ENCODE measurements at places on chromosomes 12 and 14.

DNA sequence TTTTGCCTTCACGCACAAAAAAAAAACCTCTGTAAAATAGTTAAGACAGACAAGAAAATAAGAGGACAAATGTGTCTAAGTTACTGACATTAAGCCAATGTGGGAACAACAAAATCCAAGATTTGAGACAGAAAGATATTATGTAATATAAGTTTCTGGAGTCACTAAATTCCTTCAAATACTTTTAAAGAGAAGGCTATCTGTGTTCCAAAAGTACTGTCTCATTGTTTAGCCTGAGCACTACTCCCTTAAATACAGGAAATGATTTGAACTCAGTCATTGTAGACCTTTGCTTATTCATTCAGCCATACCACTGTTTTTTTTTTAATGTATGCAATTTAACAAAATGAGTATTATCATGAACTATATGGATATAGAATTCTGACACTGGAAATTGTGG is 82.7 kb upstream of the KITLG start:
- DNase-seq, result no peak

DNA sequence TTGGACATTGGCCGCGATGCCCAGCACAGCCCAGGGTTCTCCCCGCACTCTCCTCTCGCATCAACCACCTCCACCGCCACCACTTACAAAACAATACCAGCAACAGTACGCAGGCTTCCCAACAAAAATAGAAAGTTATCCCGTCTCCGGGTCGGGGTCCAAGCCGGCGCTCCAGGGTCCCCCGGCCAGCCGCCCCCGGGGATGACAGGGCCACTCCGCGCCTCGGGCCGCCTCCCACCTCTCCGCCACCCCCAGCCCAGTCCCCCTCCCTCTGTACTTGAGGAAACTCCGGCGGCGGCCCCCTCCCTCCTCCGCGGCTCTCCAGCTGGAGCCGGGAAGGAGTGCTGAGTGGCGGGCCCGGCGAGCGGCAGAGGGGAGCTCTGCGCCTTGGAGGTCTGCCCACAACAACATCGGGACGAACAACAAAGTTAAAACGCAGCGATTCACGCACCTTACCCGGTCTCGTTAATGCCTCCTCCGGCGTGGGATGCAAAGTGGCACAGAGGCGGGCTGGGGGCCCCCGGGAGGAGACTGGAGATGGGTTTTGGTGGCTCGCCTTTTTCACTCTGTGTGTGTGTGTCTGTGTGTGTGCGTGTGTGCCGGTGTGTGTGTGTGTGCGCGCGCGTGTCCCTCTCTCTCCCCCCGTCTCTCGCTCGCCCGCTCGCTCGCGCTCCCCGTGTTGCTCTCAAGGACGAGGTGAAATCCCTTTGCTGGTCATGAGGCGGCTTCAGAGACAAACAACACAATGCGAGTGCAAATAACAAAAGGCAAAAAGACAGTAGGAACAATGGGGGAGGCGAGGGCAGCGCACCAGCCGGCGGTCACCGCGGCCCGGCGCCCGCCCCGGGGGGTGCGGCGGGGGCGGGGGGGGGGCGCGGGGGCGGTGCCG is 386.8 kb downstream of the BCAT1 start:
- peak; percentile 78 for DNase-seq

DNA sequence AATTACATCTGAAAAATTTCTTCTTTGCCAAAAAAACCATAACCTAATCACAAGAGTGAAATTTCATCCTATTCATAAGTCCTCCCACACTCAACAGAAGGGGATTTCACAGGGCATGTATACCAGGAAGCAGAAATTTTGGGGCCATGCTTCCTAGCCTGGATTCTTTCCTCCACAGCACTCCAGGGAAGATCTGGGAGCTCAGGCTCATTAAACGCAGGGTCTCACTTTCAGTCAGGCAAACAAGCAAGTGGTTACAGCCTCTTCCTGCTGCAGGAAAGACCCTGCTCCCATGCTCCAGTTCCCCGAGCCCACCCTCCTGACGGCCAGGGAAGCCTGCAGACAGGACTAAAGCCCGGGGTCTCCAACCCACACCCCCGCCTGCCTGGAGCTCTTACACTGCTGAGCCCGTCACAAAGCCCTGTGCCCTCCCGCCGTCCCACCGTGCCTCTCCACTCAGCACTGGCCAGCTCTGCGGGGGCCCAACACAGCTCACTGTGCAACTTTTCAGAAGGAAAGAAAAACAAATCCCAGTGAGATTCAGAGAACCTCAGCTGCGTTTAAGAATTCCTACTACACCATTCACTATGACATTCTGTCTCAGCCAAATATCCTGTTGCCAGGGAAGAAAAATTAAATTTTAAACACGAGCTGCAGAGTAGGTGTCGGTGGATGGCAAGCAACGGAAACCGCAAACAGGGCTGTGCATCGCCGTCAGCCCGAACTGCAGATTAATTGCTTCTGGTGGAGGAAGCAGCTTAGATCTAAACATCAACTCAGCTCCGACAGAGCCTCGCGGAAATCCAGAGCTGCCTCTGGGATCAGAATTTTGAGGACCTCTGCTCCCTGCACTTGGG is 106.7 kb upstream of the SFSWAP start:
- DNase-seq, result no peak

GRCh38 chr14:75660238-75660629 is 442 bp downstream of the ERG28 start:
- no peak for DNase-seq

GRCh38 chr14:96484399-96484798 is 17.8 kb upstream of the PAPOLA start:
- DNase-seq, result no peak

GRCh38 chr14:75542588-75543091 is 20.4 kb downstream of the BATF start:
- no peak for DNase-seq

- DNase-seq, result no peak
These were observed 82.7 kb downstream of the GRIP1 start for GRCh38 chr12:66596199-66596598.

GRCh38 chr14:89953602-89954001 is 928 bp downstream of the EFCAB11 start:
- no peak for DNase-seq

DNA sequence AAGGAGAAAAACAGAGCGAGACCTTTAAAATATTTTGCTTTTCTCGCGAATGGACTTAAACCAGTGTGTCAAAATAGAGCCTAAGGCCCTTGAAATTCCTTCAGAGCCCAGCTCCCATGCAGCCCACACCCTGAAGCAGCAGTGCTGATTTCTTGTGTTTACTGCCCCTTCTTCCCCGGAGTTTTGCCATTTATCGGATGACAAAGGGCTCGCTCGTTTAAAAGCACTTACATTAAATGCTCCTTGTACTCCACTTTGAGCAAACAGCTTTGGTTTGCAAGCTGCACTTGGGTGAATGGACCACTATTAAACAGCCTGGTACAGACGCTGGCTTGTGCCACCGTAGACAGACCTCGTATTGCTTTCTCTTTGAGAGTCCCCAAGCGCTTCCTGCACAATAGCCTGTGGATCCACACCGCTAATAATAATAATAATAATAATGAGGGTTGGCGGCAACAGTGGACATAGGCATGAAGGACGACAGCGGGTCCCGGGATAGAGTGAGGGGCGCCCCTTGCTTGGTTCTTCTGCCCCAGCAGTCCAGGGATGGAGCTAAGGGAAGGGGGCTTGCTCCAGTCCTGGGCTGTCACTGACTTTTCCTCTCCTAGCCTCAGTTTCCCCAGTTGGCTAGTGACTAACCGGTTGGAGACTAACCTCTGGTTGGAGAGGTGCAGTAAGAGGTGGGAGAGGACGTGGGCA is 6.6 kb downstream of the DLK1 start:
- no peak for DNase-seq

DNA sequence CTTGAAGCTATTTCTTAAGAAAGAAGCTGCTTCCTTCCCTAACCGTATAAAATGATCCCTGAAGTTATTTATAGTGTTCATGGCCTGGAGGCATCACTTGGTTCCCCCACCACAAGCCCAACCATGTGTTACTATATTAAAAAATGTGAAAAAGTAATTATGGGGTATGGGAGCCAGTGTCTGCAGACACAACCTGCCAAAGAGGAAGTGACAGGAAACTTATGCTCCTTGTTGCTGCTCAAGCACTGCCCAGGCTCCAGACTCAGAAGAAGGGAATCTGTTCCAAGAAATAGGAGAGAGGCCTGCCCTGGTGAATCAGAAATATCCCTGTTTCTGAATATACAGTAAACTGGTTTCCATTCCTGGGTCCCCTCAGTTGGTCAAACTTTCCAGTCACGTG is 217.2 kb upstream of the BMP4 start:
- DNase-seq, result no peak

GRCh38 chr14:85241022-85241855 is 288.7 kb upstream of the FLRT2 start:
- DNase-seq, result no peak

GRCh38 chr12:53677800-53678148 is 1.9 kb upstream of the ATP5MC2 start:
- DNase-seq, result no peak

- no peak for DNase-seq
These were observed 66.7 kb downstream of the ZFP36L1 start for GRCh38 chr14:68726093-68726695.

GRCh38 chr12:83739607-83740006 is 1052.9 kb downstream of the TMTC2 start:
- DNase-seq, result no peak

DNA sequence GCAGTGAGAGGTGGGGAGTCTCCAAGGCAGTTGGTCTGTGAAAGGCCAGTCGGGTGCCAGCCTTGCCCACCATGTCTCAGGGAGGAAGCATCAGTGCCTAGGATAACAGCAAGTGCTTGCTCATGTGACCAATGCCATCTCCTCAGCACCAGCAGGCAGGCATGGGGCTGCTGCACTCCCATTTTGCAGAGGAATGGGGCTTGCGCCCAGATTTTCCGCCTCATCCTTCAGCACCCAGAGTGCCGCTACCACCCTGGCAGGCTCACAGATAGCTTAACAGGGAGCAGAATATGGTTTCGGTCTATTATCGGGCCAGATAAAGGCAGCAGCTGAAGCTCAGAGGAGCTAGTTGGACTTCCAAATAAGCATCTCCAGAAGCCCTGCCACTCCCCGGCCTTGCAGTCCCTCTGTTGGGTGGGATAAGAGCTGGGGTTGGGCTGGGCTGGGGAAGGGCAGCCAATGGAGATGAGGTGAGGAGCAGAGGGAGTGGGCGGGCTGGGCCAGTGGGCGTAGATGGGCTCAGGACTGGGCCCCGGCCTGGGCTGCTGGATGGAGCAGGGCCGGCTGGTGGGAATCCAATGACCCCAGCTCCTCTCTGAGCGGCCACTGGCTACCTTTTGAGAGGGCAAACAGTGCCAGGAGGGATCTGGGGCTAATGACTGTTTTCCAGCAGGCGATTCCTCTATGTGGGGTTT is 8.4 kb upstream of the KRT80 start:
- DNase-seq, result no peak

DNA sequence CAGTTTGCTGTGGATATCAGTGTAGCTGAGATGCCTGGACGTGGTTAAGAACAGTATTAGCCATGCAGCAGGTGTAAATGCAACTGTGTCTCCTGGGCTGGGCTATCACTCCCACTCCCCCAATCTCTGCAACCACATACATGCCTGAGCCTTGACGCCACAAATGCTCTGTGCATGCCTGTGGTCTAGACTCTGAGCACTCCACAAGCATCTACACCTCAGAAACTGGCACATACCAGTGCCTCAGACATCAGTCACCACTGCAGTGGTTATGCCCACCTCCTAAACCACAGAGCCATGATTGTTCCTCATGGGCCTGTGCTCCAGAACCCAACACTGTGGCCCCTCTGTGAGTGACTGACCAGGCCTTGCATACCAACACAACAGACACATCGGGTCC is 226.8 kb upstream of the ALG10 start:
- DNase-seq, result no peak

GRCh38 chr14:100955201-100955600 is 51.7 kb upstream of the RTL1 start:
- no peak for DNase-seq
